ENCODE measurements at places on chromosomes 1 and 21.

GRCh38 chr1:99176753-99177152 lies 87.5 kb upstream of the PLPPR4 start:
- no peak for DNase-seq

DNA sequence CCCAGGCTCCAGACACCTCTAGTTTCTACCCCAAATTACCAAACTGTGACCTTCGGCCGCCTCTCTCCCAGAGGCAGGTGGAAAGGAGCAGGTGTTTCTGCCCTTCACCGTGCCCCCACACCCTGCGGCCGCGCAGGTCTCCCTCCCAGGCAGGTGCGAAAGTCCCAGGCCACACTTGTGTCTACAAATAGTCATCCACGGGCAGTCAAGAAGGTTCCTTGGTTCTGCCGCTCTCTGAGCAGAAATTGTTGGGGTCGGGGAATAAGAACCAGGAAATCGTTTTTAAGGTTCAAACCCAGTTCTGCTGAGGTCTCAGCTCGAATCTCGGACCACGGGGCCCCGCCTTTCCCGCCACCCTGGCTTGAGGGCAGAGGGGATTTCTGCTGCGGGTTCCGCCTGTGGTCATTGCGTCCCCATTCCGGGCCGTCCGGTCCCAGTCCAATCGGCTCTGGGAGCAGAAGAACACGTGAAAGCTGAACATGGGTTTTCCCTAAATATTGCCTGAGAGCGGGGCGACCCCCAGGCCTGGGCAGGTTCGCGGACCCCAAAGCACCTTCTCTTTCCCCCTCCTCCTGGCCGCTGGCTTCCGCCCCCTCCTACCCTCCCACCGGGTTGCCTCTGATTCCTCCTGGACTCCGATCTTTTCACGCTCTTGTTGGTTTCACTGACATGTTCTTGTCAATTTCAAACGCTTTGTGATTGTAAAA lies 1.2 kb upstream of the ATF3 start:
- peak; percentile 53 for DNase-seq

GRCh38 chr1:74504125-74504932 lies 8.1 kb downstream of the LRRC53 start:
- peak; percentile 53 for DNase-seq

DNA sequence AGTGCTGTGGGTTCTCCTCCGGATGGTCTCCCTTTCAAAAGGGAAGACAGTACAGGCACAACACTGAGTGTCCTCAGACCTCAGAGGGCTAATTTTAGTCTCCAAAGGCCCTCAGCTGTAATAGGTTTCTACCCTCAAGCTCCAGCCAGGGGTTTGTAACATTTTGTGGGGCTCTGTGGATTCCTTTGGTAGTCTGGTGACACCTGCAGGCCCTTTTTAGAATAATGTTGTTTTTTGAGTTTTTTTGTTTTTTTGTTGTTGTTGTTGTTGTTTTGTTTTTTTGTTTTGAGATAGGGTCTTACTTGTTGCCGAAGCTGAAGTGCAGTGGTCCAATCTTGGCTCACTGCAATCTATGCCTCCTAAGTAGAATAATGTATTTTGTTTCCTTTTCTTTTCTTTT lies 15.0 kb upstream of the TMEM201 start:
- DNase-seq = no peak

- no peak for DNase-seq
These were observed 6.3 kb downstream of the PIGR start for GRCh38 chr1:206939841-206940587.
